ENCODE measurements at places on chromosomes 6 and 20. TPM values are rescaled to one million over a fixed set of nuclear protein-coding genes. Genes with fewer than 3 reads are reported as not detected.

Gene BPIFB2
- not detected for total RNA-seq

Gene DOK5
- total RNA-seq: 19.1 TPM

Gene RHAG
- total RNA-seq: 2.4 TPM

Gene GPX5
- not detected for total RNA-seq

Gene COL19A1
- total RNA-seq: 6.7 TPM

Gene CLIC5
- total RNA-seq: 5.1 TPM

DNA sequence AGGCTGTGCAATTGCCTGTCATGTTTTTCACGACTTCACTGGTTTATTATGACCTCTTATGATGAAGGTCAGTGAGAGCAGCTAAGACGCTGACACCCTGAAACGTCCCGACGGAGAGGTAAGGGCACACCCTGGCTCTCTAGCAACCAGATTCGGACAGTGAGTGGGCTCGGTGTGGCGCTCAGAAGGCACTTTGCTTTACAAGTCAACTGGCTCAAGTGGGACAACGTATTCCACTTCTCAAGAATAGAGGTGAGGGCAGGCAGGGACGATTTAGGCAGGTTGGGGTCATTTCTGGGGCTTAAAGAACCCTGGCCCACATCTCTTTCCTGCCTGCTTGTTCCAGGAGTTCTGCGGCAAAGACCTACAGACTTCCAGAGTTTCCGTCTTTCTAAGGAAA lies 18.2 kb downstream of the RNASET2 start:
- no peak for DNase-seq
- no peaks in the 10 kb centered on the region for H3K27me3 ChIP-seq
- no peak overlapping the region for H3K27ac ChIP-seq
- no peak overlapping the region for H3K4me3 ChIP-seq

DNA sequence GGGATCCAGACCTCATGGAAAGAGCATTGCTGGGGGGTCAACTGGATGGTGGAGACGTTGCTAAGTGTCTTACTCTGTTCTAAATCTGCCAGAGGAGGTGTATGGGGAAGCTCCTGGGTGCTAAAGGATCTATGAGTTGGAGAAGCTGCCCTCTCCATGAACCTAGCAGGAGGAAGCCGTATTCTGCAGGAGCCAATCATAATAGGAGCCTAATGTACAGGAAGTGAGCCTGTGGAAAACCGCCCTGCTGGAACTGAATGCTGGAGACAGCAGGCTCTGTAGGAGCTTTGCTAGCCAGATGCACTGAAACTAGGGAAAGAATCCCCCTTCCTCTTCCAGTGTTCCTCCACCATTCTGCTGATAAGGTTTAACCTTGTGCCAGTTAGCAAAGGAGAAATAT lies 10.9 kb downstream of the CASP8AP2 start:
- H3K36me3 ChIP-seq: peaks cover 26% of the 10 kb centered on the region
- peak overlapping the region; percentile 33 for H3K27ac ChIP-seq
- H3K4me3 ChIP-seq: no peak overlapping the region
- no peaks in the 10 kb centered on the region for H3K27me3 ChIP-seq
- DNase-seq: peak; percentile 5

- H3K36me3 ChIP-seq: no peaks in the 10 kb centered on the region
- no peak for DNase-seq
- H3K4me3 ChIP-seq: no peak overlapping the region
- peaks cover 27% of the 10 kb centered on the region for H3K27me3 ChIP-seq
- no peak overlapping the region for H3K27ac ChIP-seq
Measured at GRCh38 chr6:31502586-31502985, 4.6 kb downstream of the MICB start.

- no peak overlapping the region for H3K4me3 ChIP-seq
- H3K27me3 ChIP-seq: no peaks in the 10 kb centered on the region
- no peaks in the 10 kb centered on the region for H3K4me1 ChIP-seq
- DNase-seq: no peak
Measured at GRCh38 chr6:135085700-135086413, 31.2 kb upstream of the HBS1L start.

- peak overlapping the region; percentile 76 for H3K27ac ChIP-seq
- H3K36me3 ChIP-seq: no peaks in the 10 kb centered on the region
- no peak overlapping the region for H3K4me3 ChIP-seq
- DNase-seq: no peak
- H3K27me3 ChIP-seq: no peaks in the 10 kb centered on the region
Measured at GRCh38 chr6:140538926-140539325, 1164.5 kb upstream of the CITED2 start.

- H3K4me1 ChIP-seq: no peaks in the 10 kb centered on the region
- no peaks in the 10 kb centered on the region for H3K27me3 ChIP-seq
- no peak for DNase-seq
- H3K36me3 ChIP-seq: no peaks in the 10 kb centered on the region
- no peak overlapping the region for H3K4me3 ChIP-seq
Measured at GRCh38 chr20:19830211-19830785, 72.2 kb downstream of the RIN2 start.

DNA sequence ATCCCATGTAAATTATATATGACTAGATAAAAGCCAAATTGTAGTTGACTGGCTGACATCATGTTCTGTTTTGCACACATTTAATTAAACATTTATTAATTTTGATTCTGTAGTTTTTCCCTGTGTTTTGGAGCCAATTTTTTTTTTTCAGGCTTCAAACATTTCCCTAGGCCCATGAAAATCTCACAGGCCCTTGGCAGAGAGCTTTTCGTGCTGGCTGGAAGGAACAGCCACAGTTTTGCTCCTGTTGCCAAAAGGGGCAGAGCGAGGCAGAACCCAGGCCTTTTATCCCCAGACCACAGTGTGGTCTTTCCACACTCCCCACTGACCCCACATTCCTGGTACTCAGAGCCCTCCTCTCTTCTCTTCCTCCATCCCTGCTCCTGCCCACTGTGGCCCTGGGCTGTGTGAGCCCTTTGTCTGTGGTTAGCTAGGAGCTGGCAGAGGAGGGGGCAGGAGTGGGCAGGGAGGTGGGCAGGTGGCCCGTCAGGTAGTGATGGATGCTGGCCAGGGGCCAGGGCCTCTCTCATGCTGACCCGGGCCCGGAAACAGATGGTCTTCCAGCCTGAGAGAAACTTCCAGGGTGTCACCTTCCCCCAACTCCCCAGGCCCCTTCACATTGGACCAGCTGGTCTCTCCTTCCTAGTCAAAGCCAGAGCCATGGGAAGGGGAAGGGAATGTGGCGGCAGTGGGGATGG lies 19.4 kb upstream of the CCM2L start:
- H3K27me3 ChIP-seq: peaks cover 8% of the 10 kb centered on the region
- H3K4me1 ChIP-seq: peaks cover 15% of the 10 kb centered on the region
- peak; percentile 57 for DNase-seq
- peaks cover 9% of the 10 kb centered on the region for H3K36me3 ChIP-seq
- no peak overlapping the region for H3K27ac ChIP-seq

DNA sequence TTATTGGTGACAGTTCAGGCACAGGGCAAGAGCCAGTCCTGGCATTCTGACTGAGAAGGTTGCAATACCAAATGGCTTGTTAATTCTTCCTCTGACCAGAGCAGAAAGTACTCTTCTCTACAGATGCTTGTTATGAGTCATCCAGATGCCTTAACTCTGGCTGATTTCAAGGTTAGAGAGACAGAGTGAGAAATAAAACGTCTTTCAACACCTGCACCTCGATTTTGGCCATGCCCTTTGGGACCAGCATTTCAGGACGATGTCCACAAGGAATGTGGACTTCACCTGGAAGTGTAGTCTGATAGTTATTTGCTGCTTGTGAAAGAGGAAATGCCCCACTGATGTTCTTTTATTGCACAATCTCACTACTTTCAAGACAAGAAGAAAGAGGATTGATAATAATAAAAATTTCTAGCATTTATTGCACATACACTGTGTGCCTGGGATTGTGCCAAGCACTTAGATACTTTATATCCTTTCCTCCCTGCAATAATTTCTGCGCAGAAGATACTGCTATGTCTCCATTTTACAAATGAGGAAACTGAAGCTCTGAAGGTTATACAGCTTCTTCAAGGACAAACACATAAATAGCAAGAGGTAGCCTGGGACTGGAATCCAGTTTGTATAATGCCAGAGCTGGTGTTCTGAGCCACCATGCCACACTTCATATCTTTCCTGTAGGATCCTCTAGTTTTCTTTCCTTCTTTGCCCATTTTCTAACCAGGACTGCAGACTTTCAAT lies 33.5 kb upstream of the MCM3 start:
- H3K36me3 ChIP-seq: no peaks in the 10 kb centered on the region
- H3K4me1 ChIP-seq: no peaks in the 10 kb centered on the region
- no peak overlapping the region for H3K27ac ChIP-seq
- DNase-seq: no peak

DNA sequence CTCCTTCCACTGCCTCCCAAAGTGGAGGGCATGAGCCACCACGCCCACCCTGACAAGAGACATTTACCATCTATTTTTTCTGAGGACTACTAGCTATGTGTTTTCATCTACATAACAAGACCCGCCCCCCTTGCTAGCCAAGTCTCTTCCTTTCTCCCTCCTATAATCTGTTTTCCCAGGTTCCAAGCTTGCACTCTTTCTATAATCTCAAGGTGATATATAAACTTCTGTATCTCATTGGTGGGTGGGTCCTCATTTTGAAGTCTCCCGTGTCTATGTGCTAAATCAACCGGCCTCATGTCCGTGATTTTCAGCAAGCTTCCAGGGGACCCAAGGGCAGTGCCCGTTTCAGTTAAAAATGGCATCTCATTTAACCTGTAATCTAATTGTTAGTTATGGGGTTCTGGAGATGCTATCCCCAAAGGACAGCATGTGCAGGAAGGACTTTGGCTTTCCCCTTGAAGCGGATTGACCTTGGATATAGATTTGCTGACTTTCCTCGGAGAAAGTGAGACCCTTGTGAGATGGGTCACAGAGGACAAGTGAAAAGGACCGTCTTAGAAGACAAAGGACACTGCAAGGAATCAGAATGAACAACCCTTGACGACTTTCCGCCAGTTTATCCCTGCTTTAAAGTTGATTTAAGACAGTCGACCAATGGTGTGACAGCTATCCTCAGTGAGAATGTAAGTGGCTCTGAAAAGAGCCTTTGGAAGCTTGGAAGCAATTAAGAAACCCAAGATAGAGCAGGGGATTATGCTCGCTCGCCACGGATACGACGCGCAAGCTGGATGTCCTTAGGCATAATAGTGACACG lies 22.4 kb downstream of the OR2B2 start:
- no peaks in the 10 kb centered on the region for H3K36me3 ChIP-seq
- H3K4me3 ChIP-seq: peak overlapping the region; percentile 61
- no peaks in the 10 kb centered on the region for H3K27me3 ChIP-seq
- H3K4me1 ChIP-seq: peaks cover 44% of the 10 kb centered on the region

- H3K27ac ChIP-seq: no peak overlapping the region
- no peaks in the 10 kb centered on the region for H3K4me1 ChIP-seq
- no peaks in the 10 kb centered on the region for H3K27me3 ChIP-seq
- DNase-seq: no peak
- no peaks in the 10 kb centered on the region for H3K36me3 ChIP-seq
- no peak overlapping the region for H3K4me3 ChIP-seq
Measured at GRCh38 chr6:8234321-8234720, 132.0 kb upstream of the EEF1E1 start.

GRCh38 chr6:42726485-42727086 lies 4.2 kb upstream of the PRPH2 start:
- H3K36me3 ChIP-seq: peaks cover 5% of the 10 kb centered on the region
- H3K27me3 ChIP-seq: no peaks in the 10 kb centered on the region
- DNase-seq: peak; percentile 69
- H3K27ac ChIP-seq: peak overlapping the region; percentile 89

DNA sequence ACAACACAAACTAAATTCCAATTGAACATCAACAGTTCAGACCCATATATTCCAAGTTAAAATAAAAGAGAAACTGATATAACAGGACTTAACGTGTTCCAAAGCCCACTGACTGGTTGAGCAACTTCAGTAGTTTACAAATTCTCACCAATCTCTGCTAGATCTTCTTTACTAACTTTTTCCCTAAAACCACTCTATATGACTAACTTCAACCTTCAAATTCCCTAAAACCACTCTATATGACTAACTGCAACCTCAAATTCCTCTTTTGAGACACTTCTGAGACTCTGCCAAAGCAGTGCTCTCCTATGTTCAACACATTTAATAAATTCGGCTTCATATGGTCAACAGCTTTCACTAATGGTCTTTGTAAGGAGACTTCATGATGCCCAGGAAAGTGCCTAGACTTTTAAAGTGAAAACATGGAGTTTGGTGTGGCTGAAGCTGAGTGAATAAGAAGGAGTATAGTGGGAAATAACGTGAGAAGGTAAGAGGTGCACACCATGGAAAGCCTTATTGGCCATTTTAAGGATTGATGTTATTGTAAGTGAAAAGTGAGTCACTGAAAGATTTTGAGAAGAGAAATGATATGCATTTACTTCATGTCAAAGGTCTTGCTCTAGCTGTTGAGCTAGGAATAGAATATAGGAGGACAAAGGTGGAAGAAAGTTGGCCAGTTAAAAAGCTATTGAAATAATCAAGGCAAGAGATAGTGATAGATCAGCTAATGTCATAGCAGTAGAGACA lies 134.0 kb upstream of the HCRTR2 start:
- no peaks in the 10 kb centered on the region for H3K36me3 ChIP-seq
- H3K27me3 ChIP-seq: no peaks in the 10 kb centered on the region
- no peak overlapping the region for H3K27ac ChIP-seq
- no peak overlapping the region for H3K4me3 ChIP-seq
- DNase-seq: no peak
- H3K4me1 ChIP-seq: no peaks in the 10 kb centered on the region

- H3K27me3 ChIP-seq: no peaks in the 10 kb centered on the region
- H3K4me1 ChIP-seq: peaks cover 10% of the 10 kb centered on the region
- H3K4me3 ChIP-seq: no peak overlapping the region
- DNase-seq: no peak
Measured at GRCh38 chr6:14664112-14664601, 546.6 kb downstream of the CD83 start.

- H3K4me3 ChIP-seq: no peak overlapping the region
- H3K4me1 ChIP-seq: no peaks in the 10 kb centered on the region
- H3K27ac ChIP-seq: no peak overlapping the region
Measured at GRCh38 chr20:7346562-7346961, 579.1 kb downstream of the BMP2 start.

DNA sequence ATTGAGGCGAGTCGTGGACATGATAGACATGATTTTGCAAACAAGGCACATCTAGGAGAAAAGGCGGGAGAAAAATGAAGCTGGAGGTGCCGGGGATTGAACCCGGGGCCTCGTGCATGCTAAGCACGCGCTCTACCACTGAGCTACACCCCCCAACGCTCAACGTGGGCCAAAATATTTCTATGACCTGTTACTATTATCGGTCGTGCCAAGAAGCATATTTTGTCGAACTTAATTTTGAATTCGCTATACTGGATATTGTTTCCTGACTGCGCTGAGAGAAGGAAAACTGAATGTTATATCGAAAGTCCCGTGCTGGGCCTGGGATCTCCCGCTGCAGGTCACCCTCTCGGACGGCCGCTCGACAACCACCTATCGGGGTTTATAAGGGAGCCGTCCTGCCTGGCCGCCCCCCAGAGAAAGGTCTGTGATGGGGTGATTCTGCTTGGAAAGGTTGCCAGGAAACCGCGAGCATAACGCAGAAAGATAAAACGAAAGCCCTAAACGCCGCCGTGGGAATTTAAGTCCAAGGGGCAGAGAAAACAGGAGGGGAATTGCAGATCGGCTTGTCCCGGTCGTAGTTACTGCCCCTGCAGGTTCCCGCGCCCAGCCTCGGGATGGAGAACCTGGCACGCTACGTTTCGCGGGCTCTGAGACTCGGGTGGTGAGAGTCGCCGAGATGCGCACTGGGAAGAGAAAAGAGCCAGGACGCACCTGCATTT lies 60.0 kb downstream of the TRIM27 start:
- peaks cover 11% of the 10 kb centered on the region for H3K4me1 ChIP-seq
- no peaks in the 10 kb centered on the region for H3K27me3 ChIP-seq
- peak overlapping the region; percentile 88 for H3K27ac ChIP-seq
- peak; percentile 68 for DNase-seq
- peak overlapping the region; percentile 92 for H3K4me3 ChIP-seq

Measured in spinal cord (tissue), 10 donors.